Stimulated activated CD8-positive, alpha-beta memory T cell treated with anti-CD3 and anti-CD28 coated beads, Interleukin-7, amount 100 ng/mL, for 1 hour (primary cell): ENCODE measurements at places on chromosomes 3 and 15.

DNA sequence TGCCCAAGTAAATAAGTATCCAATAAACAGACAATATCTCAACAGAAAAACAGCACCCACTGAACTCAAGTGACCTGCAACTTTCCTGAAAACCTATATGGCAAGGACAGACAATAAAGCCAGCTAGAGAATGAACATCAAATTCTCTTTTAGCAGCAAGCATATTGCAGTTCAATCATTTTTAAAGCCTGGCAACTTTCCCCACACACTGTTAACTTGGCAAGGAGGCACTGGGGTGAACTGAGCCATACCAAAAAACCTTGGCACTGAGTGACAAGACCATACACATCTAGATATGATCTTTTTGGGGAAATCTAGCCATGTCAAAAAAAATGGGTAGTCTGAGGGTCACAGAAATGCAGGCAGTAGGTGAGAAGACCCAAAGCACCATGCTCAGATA lies 174.6 kb downstream of the STT3B start:
- DNase-seq, result no peak

- no peak for DNase-seq
Measured at GRCh38 chr3:162132981-162133380, 636.4 kb downstream of the OTOL1 start.

DNA sequence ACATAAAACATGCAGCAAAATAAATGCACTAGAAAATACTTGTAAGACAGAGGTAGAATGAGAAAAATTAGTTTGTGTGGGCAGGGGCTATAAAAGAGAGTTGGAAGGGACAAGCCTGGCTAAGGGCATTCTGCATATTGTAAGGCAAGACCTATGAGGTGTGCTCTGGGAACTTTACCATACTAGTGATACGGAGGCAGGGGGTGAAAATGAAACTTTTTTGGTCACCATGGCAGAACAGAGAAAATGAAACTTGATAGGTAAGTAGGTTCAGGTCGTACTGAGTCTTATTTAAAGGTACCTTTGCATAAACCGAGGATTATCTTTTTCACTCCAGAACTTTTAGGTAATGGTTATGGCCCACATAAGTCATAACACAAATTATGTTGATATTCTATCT lies 74.7 kb upstream of the ACKR4 start:
- DNase-seq, result no peak

GRCh38 chr3:131630097-131630496 lies 127.3 kb upstream of the MRPL3 start:
- DNase-seq, result no peak

GRCh38 chr3:140929446-140929845 lies 12.2 kb upstream of the SLC25A36 start:
- no peak for DNase-seq

- no peak for DNase-seq
Measured at GRCh38 chr3:123892195-123892594, 8.1 kb upstream of the MYLK start.

DNA sequence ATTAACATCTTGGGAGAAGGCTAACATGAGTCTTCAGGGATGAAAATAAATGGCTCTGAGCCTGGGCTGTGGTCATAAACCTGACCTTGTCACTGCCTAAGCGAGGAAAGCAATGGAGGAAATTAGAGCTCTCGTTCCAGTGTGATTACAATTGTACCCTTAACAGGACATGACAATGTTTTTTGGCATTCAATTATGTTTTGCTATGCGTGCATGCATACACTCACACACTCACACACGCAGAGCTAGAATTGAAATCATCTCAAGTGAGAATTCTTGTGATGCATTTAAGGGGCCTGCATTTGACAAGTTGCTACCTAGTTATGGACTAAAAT lies 24.1 kb downstream of the ZNF80 start:
- DNase-seq, result no peak

- DNase-seq, result no peak
Measured at GRCh38 chr15:101361418-101361817, 66.4 kb upstream of the SNRPA1 start.

- no peak for DNase-seq
Measured at GRCh38 chr3:88093266-88093665, 34.2 kb downstream of the ZNF654 start.

DNA sequence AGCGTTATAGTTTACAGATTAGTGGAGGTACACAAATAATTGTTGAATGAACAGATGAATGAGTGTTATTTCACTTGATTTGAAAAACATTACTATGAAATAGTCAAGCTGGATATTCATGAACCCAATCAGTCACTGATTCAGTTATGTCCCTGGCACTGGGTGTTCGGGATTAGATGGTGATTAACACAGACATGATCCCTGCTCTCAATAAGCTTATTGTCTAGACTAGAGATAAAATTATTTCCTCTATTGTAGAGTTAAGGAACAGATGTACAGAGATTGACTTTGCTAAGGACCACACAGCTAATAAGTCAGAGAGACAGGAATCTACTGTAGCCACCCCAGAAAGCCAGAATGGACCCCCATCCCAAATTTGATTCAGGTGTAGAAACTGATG lies 963 bp downstream of the GRAMD1C start:
- no peak for DNase-seq

GRCh38 chr15:41887893-41888292 lies 6.0 kb downstream of the SPTBN5 start:
- no peak for DNase-seq

GRCh38 chr3:156522673-156523072 lies 32.2 kb downstream of the SSR3 start:
- no peak for DNase-seq

DNA sequence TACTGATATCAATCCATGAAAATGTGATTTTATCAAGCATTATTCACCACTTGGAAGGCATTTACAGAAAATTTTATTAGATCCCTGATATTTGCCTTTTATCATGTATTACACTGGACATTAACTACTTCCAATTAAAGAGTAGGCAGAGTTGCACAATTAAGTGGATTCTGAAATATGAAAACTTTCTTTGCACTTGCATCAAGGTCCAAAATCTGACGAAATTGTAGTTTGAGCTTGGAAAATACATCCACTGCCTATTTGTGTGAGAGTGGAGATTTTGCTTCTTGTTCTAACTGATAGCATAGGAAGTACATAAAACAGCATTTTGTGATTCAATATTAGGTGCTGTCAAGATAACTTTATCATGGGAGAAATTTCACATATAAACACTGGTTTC lies 49.6 kb upstream of the SLC12A8 start:
- no peak for DNase-seq

DNA sequence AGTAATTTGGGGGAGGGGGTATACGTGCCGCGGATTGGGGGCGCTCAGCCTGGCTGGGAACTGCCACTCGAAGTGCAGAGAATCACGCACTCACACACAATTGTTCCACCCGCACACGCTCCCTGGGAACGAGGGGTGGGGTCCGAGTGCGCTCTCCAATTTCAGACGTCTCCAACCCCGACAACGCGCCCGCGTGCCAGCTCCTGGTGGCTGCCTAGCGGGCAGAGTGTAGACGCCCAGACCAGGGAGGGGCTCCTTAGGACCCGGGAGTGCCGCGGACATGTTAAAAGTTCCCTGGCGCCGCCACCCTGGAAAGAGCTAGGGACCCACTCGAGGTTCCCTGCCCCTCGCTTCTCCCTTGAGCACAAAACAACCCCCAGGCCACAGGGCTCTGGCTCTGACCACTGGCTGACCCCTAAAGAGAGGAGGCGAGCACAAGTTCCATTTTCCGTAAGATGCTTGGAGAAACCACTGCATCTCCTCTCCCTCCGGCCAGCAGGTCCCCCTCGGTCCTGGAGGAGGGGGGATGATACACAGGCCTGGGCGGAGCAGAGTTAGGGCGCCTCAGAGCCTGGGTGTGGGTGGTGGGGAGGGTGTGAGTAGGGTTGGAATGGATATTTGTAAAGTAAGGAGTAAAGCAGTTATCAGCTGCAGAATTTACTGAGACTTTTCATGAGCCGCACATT lies 894 bp upstream of the ANKRD63 start:
- DNase-seq, result no peak

- no peak for DNase-seq
Measured at GRCh38 chr3:15467227-15468181, 40.1 kb downstream of the EAF1 start.

GRCh38 chr15:92687746-92688145 lies 32.2 kb upstream of the FAM174B start:
- no peak for DNase-seq

- no peak for DNase-seq
Measured at GRCh38 chr3:165434516-165434915, 238.3 kb upstream of the SLITRK3 start.

DNA sequence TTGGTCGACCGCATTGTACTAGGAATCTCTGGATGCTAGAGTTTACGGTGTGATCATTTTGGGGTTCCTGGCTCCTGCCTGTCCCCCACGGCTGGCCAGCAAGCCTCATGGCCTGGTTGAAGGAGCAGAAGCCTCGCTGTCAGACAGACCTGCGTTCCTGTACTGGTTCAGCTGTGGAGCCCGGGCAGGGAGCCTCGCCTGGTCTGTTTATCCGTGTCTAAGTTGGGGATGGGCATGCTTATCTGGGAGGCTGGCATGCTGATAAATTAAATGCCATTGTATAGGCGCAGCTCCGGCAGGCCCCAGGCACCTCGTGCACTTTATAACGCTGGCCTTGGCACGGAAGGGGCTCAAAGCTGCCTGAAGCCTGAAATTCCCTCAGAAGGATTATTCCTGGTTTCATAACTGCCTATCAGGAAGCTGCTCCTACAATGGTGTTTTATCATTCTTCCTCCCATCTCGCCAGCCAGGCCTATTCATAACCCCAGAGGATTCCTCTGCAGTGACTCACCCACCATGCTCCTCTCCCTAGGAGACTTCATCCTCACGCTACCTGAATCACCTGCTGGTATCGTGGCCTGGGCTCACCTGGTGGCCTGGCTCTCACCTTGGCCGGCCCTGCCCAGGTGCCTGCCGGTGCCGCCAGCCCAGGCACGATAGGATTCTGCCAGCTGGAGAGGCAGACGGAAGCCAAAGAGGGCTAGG lies 110.9 kb downstream of the ASB7 start:
- no peak for DNase-seq

GRCh38 chr3:123841476-123842238 lies 42.5 kb downstream of the MYLK start:
- no peak for DNase-seq

DNA sequence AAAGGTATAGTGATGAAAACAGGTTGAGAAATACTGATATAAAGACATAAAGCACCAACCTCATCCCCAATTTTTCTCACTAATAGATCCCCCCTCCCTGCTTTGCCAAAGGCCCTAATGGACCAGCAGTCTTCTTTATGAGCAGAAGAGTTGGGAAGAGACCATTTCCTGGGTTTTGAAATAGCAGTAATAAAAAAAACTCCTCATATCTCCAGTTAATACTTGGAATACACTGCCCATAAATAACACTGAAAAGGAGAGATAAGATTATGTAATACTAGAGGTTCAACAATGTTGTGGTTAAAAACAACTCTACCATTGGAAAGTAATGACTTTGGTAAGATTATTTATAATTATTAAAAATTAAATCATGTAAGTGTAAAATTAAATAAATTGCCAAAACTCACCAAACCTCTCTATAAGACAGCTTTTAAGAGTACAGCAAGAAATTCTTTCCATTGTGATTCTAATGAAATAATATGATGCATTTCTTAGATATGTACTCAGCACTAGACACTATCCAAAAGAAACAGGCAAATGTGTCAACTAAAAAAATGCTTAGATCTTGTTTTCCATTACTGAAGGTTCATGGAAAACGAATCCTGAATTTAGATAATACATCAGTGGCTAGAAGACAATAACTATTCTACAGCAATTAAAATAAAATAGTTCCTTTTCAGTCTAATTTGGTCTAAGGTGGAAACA lies 88.2 kb downstream of the FAIM start:
- DNase-seq, result no peak

- DNase-seq, result no peak
Measured at GRCh38 chr3:144003051-144003450, 31.4 kb downstream of the DIPK2A start.

DNA sequence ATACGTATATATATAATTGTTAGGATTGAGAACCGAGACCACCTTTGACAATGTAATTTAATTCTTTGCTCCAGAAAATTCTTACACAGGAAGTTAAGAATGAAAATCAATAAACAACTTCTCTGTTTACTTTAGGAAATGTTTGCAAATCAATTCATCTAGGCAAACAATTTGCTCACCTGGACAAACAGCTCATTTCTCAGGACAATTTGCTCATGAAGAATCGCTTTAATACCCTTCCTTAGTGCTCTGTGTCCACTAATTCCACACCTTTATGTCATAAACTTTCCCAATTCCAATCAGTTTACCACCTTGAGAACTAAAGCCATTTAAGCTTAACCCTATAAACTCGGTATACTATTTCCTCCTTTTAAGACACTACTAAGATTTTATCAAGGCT lies 292.2 kb downstream of the BCHE start:
- DNase-seq, result no peak

GRCh38 chr15:57476533-57476975 lies 100.2 kb downstream of the CGNL1 start:
- no peak for DNase-seq

GRCh38 chr3:112759681-112760080 lies 87.0 kb downstream of the CD200R1L start:
- no peak for DNase-seq

- DNase-seq, result no peak
Measured at GRCh38 chr3:84108442-84108971, 850.3 kb upstream of the CADM2 start.

GRCh38 chr3:144109944-144110343 lies 138.3 kb downstream of the DIPK2A start:
- DNase-seq, result no peak

- DNase-seq, result no peak
Measured at GRCh38 chr15:101045236-101045646, 126.1 kb downstream of the LRRK1 start.

- no peak for DNase-seq
Measured at GRCh38 chr3:60610441-60611112, 640.7 kb downstream of the FHIT start.

DNA sequence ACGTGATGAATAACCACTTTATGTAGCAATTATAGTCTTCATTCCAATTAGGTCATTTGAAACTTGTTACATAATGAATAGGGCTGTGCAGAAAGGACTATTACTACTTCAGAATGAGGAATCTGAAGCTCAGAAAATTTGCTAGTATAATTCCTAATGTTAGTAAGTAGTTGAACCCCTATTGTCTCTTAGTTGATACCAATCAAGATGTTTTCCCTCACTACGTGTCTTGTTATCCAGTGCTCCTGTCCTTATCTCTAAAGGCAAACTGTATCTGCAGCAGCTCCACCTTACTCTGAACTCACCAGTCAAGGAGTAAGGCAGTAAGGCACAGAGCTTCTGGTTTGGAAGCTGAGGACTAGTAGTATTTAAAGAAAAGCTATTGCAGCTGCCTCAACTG lies 32.0 kb downstream of the RAB11A start:
- DNase-seq, result no peak
